ENCODE measurements at places on chromosomes 4 and X.

DNA sequence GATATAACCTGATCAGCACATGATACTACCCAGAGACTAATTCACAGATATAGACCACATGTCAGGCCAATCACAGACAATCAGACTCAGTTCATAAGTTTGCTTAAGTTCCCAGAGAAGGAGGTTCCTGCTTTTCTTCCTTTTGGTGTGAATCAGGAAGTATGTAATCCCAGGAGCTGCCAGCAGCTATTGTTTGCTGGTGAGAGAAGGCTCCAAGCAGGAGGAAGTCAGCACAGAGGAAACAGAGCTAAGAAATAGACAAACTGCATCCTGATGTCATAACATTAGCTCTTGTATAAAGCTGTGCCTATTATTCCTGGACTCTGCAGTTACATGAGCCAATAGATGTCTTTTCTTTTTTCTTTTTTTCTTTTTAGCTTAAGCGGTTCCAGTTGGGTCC lies 50.9 kb downstream of the UCHL1 start:
- DNase-seq = no peak

DNA sequence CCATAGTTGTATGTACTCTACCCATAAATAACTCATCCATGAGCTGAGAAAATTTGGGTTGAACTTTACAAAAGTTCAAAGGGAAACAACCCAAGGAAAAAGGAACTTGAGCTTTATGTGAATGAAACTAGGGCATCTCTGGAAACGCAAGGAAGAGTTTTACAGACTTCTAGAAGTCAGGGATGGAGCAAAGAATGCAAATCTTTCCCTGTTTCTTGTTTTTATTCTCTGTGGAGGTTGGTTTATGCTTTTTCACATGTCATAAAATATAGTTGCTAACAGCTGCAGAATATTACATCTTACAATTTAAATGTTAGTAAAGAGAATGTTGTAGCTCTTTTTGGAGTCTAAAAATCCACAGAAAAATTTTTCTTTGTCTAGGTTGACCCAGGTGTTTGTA lies 754.1 kb downstream of the PCDH7 start:
- DNase-seq = no peak

- no peak for DNase-seq
Measured at GRCh38 chr4:5942947-5943346, 50.1 kb upstream of the CRMP1 start.

- no peak for DNase-seq
Measured at GRCh38 chr4:67401902-67402301, 143.4 kb downstream of the CENPC start.

Measured in HFFc6 (cell line).